CD4-positive, alpha-beta T cell treated with Interleukin-21 for 1 hour (primary cell): ENCODE measurements at places on chromosomes 5 and 9.

GRCh38 chr9:132864277-132864676 lies 13.8 kb downstream of the AK8 start:
- no peak for DNase-seq

DNA sequence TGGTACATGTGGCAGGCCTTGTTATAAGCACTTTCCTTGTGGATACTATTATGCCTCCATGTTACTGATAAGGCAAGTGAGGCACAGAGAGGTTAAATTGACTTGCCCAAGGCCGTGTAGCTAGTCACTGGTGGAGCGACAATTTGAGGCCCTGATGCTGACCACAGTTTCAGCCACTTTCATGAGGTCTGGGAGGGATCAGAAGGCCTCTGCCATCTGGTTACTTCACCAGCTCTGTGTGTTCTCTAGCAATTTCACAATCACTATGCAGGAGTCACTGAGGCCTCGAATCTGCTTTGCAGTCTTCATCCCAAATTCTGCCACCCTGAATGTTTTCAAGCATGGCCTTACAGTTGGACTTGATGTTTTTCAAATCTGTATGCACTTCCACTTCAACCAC lies 9.1 kb downstream of the LRRC70 start:
- no peak for DNase-seq

DNA sequence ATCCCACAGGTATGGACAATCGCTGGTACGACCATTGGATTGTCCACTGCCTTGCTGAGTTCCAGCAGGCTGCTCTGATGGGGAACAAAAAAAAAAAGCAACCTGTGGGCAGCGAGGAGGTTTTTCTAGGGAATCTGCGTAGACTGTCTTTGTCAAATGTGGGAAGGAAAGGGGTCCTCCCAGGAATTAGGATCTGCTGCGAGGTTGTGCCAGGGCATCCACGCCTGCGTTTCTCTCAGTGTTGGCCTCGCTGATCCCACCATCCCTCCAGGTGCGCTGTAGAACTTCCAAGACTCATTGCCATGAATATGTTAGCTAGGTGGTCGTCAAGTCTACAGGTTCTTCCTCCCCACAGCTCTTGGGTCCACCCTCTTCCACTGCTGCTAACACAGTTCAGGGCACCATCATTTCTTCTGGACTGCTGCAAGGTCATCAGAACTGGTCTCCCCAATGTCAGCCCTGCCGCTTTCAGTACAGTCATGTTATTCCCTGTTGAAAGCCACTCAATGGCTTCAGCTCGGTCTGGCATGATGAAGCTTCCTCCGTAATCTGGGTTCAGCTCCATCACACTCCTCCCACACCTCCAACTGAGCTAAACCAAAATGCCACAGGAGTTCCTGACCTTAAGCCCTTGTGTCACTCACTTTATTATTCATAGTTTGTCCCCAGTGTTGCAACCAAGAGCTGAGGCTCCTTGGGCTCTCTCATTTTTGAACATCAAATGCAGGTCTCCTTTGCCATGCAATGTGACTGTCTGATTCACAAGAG lies 79.5 kb upstream of the DMRT1 start:
- no peak for DNase-seq

DNA sequence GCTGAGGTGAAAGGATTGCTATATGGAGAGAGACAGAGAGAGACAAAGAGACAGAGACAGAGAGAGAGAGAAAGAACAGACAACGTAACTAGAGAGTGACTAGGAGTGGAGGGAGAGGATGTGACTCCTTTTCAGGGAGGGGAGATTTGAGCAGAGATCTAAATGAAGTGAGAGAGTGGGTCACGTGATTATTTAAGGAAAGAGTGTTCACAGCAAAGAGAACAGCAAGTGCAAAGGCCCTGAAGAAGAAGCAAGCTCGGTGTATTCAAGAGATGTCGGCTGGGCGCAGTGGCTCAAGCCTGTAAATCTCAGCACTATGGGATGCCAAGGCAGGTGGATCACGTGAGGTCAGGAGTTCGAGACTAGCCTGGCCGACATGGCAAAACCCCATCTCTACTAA lies 40.9 kb upstream of the CTNNA1 start:
- DNase-seq = no peak

DNA sequence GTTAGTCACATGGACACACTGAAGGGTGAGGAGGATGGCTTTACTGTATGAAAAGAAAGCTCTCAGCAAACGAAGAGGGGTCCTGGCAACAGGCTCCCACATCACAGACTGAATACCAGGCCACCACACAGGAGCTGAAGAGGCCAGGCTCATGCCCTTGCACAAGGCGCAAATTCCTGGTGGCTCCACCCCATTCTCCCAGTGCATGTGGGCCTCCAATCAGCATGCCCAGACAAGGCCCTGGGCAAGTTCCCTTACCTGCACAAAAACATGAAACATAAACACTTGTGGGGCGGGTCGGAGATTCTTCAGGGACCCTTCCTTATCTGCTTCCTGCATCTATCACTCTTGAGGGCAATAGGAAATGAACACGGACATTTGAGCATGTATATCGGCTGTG lies 935.8 kb upstream of the EDIL3 start:
- DNase-seq = no peak

- DNase-seq = peak; percentile 42
These were observed 98.9 kb downstream of the CFAP95 start for GRCh38 chr9:69919461-69920061.

- no peak for DNase-seq
These were observed 72.1 kb downstream of the COL27A1 start for GRCh38 chr9:114227288-114228015.

DNA sequence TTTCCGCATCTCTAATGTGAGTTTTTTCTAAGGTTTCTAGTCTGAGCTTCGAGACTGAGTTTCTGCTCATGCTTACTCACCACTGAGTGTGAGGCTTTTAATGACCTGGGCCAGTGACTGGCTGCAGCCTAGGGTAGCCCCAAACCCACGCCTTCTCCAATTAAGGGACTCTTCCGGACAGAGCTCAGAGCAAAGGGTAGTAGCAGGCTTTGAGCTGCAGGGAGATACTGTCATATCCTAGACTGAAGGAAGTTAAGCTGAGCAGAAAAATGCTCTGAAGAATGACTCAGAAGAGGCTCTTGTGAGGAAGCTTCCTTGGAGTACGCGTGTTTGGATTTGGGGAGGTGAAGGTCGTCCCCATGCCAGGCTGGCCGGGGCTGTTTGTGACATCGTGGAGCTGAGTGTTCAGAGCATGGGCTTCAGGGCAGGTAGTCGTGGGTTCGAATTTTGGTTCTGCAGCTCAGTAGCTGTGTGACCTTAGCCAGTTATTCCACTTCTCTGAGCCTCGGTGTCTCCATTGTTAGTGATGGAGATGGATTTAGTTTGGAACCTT lies 3.5 kb downstream of the USP20 start:
- no peak for DNase-seq

DNA sequence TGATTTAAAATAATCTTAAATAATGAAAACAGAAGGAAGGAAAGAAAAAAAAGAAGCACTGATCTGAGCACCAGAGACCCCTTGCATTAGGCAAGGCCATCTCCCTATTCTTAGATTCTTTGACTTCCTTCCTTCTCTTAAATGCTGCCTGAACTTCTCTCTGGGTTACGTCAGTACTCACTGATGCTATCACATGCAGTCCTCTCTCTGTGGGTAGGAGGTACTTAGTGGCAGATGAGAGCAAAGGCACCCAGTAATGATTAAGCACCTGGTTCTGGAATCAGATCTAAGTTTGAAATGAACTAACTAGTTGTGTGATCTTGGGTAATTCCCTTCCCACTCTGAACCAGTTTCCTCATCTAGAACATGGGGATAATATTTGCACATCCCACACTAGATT lies 110.3 kb upstream of the TBC1D2 start:
- no peak for DNase-seq

DNA sequence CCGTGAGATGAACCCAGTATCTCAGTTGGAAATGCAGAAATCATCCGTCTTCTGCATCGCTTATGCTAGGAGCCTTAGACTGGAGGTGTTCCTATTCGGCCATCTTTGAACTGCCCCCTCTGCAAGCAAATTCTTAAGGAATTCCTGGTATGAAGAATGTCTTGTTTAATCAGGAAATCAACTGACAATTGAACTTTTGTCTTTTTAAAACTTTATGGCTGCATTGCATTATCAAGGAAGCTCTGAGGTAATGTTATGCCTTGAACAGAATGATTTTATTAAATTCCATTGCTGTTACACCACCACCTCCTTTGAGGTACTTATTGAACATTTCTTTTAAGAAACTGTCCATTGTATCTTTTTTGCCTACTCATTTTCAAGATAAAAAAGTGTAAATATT lies 1915.7 kb upstream of the CDH9 start:
- no peak for DNase-seq

- DNase-seq = no peak
These were observed 4.1 kb downstream of the LHX2 start for GRCh38 chr9:124015661-124016131.

GRCh38 chr5:168691891-168692290 lies 112.7 kb upstream of the PANK3 start:
- no peak for DNase-seq

- no peak for DNase-seq
These were observed 25.5 kb upstream of the TRAF1 start for GRCh38 chr9:120951960-120952618.

- no peak for DNase-seq
These were observed 477.8 kb downstream of the CCDC171 start for GRCh38 chr9:16030528-16031185.

- DNase-seq = no peak
These were observed 155.3 kb upstream of the GNA14 start for GRCh38 chr9:77803423-77803822.

GRCh38 chr5:116032094-116032517 lies at the start of gene ARL14EPL:
Gene ARL14EPL (plus strand): TSS chr5:116032472. CDS start chr5:116051466, 18,994 bp downstream.
- DNase-seq = peak; percentile 11

DNA sequence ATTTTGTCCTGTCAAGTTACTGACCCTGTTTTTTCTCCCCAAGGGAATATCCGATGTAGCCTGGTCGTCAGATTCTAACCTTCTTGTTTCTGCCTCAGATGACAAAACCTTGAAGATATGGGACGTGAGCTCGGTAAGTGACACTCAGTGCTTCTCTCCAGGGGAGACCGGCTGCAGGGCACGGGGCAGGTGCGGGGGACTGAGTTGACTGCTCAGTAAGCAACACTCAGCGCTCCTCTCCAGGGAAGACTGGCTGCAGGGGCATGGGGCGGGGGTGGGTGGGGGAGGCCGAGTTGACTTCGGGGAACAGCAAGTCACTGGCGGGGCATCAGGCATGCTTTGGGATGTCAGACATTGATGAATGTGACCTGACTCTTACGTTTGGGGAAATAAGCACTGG lies 6.0 kb downstream of the WDR5 start:
- DNase-seq = no peak

GRCh38 chr9:135291165-135291564 lies 188.4 kb upstream of the PPP1R26 start:
- DNase-seq = no peak

GRCh38 chr9:16103620-16104397 lies 551.0 kb downstream of the CCDC171 start:
- DNase-seq = no peak

DNA sequence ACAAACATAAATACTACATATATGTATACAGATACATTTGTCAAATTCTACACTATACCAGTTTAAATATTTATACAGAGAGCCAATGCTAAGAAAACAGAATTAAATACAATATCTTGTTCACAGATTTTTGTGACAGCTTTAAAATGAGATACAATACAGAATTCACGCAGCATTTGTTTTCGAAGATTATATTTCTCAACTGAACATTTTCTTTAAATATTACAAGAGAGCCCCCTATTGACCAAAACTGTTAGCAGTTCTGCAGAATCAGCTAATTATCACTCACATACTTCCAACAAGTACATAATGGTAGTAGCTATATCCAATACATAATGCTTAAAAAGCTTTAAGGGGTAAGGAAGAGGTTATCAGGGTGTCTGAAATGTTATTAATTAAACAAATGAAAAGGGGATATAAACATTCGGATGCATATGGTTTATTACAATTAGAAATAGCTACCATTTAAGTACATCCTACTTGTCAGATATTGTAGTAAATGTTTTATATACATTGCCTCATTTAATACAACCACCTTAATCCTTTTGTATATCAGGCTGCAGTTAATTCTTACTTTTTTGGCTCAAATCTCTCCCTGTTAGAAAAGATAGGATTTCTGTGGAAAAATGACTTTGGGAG lies 31.7 kb downstream of the ZDHHC21 start:
- DNase-seq = peak; percentile 6

DNA sequence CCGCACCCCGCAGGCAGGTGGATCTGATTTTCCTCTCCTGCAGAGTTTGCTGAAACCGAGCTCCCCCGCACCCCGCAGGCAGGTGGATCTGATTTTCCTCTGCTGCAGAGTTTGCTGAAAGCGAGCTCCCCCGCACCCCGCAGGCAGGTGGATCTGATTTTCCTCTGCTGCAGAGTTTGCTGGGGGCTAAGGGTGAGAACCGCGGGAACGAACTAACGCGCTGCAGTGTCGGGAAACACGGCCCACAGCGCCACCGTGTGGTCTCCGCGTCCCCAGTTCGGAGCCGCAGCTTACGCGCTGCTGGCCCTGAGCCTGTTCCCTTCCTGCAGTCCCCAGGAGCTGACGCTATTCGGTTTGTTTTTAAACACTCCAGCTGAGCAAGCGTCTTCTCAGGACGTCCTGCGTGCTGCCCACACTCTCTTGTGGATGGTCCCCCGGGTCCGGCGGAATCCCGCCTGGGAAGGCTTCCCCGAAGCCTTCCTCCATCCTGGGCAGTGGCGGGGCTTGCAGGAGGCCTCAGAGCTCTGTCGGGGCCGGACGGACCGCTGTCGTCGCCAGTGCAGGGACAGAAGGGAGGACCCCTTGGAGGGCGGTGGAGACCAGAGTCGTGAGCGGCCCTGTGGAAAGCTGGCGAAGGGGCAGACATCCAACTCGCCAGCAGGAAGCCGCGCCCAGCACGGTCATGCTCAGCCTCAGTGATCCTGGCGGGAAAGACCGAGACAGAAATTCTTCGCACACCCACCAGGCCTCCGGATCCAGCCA lies 121.2 kb upstream of the LPCAT1 start:
- peak; percentile 74 for DNase-seq

- no peak for DNase-seq
These were observed 368.9 kb downstream of the TMEM161B start for GRCh38 chr5:87899721-87900131.

GRCh38 chr5:56314529-56314928 lies 81.4 kb upstream of the ANKRD55 start:
- peak; percentile 62 for DNase-seq

DNA sequence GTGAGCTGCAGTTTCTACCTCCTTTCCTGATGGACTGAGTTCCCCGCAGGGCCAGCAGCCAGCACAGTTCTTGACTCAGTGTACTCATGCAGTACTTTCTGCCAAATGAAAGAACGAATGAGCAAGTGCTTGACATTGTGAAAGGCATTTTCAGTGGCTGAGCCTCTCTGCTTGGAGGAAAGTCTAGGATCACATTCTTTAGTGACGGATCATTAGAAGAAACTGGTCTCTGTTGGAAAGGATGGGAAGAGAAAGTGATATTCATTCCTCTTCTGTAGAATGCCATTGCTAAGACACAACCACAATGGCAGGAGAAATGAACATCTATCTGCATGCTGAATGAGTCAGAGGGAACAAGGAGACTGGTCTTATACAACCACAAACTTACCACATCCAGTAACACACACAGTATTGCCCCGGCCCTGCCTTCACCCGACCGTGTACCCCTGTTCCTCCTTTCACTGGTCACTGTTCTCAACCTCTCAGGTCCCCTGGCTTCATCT lies 206.9 kb downstream of the CRB2 start:
- no peak for DNase-seq

GRCh38 chr5:88119535-88120125 lies 149.0 kb downstream of the TMEM161B start:
- no peak for DNase-seq

- DNase-seq = no peak
These were observed 276.6 kb upstream of the MVB12B start for GRCh38 chr9:126049896-126050604.
